Mucosa of gallbladder (tissue), 1 donor: ENCODE measurements at places on chromosomes 6 and 20. TPM values are rescaled to one million over a fixed set of nuclear protein-coding genes. Genes with fewer than 3 reads are reported as not detected.

Gene ALDH5A1
- 20.7 TPM for total RNA-seq

GRCh38 chr6:55399351-55399750, 72.1 kb downstream of the GFRAL start:
- DNase-seq = no peak

- DNase-seq = no peak
Observed at GRCh38 chr6:1686117-1687098, 76.7 kb downstream of the FOXC1 start.

- no peak for DNase-seq
Observed at GRCh38 chr6:34080357-34080756, 65.5 kb downstream of the GRM4 start.
